ENCODE measurements at places on chromosomes 11 and 22.

DNA sequence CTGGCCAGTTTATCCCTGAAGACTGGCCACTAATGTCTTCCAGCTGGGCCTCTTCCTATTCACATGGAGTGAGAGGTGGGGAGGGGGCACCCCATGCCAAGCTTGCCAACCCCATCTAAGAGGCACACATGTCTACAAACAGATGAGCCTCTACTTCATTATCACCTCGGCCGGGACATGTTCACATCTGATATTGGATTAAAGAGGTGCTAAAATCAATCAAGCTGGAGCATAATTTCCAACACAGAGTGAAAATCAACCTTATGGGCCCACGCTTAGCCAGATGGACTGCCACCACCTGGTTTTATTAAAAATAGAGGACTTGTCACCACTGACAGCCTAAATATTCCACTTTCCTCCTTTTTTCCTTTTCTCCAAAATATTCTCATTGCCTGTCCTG, 162.6 kb upstream of the NARS2 start:
- no peak for DNase-seq

DNA sequence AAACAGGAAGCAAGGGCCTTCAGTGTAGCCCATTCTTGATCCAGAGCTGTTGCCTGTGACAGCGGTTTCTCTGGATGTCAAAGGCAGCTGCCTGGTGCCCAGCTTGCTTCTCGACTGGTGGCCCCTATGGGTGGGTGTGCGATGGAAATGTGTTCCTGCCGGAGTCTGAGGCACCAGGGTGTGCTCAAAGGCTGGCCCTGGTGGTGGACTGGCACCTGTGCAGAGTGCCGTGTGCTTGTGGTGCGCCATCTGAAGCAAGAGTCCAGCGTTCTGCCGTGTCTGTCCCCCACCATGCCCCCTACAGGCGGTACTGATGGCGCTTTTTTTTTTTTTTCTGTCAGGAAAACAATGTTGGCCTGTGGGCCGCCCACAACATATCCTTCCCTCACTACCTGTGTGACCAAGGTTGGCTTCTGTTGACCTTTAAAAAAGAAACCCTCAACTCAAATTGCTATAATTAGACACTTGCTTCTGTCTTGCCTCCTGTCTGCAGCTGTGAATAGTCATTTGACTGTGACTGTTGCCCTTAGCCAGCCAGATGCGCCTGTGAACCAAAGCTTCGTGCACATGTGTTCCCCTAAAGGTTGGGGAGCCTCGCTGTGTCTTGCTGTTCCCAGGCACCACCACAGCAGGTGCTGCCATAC, 4.7 kb upstream of the RANBP1 start:
- no peak for DNase-seq

GRCh38 chr11:350723-351255, 18.5 kb upstream of the B4GALNT4 start:
- no peak for DNase-seq

DNA sequence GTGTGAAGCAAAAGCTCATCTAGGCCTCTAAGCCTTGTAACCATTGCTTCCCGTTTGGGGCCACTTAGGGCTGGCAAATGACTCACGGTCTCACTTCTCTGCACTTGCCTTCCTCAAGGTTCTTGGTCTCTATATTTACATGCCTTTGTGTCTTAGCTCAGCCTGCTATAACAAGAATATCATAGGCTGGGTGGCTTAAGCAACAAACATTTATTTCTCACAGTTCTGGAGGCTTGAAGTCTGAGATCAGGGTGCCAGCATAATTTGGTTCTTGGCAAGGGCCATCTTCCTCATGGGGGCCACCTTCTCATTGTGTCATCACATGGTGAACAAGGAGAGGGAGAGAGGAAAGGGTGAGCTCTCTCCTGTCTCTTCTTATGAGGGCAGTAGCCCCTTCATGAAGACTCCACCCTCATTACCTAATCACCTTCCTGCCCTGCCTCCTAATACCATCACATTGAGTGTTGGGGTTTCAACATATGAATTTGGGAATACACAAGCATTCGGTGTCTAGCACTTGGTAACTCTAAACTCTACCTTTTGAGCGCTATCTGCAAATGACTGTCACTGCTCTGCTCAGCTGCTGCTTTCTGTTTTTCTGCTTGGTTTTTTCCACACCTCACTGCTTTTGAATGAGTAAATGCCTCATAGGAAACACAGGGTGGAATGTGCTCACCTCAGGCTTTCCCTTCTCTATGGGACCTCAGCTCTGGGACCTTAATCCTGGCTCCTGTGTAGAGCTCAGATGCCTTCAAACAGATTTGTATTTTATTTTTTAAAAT, 16.2 kb upstream of the ME3 start:
- DNase-seq, result no peak

DNA sequence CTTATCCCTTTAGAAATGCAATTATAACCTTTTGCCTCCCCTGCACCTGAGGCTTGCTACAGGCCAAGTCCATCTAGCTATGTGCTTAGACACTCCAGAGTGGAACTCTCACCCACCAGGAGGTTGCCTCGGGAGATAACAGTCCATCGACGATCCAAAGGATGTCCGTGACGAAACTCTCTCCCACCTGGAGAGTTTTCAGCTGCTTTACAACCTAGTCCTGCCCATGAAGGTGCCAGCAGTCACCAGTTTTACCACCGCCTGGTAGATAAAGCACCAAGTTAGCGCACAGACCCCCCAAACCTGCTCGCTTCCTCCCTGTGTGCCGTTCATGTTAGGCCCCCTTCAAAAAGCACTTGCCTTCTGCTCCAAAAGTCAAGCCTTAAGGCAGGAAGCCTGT, 53.1 kb upstream of the SHISAL1 start:
- no peak for DNase-seq

- no peak for DNase-seq
Measured at GRCh38 chr11:15622231-15622890, 507.6 kb downstream of the INSC start.

- DNase-seq, result no peak
Measured at GRCh38 chr22:39894554-39895092, 1.1 kb upstream of the ENTHD1 start.

DNA sequence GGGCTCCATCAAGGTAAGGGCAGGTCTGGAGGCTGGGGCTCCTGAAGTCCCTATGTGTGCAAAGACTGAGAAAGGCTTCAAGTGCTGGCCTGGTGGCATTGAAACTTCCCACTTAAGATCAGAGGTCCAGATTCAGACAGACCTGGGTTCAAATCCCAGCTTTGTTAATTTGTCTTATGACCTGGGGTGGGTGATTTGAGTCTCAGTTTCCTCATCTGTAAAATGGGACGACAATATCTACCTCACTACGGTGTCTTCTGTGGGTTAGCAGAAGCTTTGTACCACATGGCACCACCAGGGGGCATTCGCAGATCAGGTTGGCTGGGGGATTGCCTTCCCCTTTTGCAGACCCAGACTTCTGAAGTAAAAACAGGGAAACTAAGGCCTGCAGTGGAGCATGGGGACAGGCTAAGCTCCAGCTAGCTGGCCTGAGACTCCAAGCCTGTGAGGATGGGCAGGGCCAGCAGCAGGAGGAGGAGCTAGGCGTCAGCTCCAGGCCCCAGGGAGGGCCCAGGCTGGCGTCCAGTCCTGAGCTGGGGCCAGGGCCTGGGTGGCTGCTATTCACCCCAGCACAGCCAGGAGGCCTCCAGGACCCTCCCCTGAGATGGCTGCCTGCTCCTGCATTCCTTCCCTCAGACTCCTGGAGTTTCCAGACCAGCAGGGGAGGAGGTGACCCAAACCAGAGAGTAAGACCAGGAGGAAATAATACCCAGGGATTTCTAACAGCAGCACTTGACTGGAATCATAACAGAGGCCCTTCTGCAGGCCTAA, 1.5 kb downstream of the CASTOR1 start:
- DNase-seq, result peak; percentile 82

GRCh38 chr11:13962562-13963168, at the start of gene SPON1:
SPON1 (plus strand) TSS chr11:13962723; CDS start chr11:13962905, 182 bp downstream.
- peak; percentile 20 for DNase-seq

- no peak for DNase-seq
Measured at GRCh38 chr22:39635719-39636118, 65.2 kb downstream of the CACNA1I start.

- no peak for DNase-seq
Measured at GRCh38 chr22:48541401-48542098, 1286.1 kb downstream of the BRD1 start.

DNA sequence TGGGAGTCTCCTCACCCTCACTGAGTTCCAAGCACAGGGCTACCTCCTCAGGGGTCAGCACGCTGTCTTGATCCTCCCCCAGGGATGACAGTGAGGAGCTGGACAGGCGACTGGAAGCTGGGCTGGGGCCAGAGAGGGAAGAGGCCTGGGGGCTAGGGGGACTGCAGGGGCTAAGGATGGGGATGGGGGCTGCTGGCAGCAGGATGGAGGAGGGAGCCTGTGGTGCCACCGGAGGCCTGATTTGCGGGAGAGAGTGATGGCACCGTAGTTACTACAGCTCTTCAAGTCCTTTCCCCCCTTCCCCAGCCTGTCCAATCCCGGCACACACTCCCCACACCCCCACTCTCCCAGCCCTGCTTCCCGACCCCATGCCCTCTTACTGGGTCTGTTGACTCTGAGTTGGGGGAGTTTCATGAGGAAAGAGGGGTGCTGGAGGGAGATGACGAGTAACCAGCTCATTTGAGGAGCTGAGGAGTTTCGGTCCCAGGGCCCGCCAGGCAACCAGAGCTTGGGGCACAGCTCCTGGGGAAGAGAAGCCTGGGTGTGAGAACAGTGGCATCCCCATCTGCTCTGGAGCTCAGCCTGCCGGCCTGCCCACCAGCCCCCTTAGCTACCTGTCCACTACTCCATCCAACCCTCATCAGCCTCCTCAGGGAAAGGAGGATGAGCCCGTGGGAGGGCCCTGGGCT, 10.5 kb downstream of the ROBO4 start:
- DNase-seq, result no peak

DNA sequence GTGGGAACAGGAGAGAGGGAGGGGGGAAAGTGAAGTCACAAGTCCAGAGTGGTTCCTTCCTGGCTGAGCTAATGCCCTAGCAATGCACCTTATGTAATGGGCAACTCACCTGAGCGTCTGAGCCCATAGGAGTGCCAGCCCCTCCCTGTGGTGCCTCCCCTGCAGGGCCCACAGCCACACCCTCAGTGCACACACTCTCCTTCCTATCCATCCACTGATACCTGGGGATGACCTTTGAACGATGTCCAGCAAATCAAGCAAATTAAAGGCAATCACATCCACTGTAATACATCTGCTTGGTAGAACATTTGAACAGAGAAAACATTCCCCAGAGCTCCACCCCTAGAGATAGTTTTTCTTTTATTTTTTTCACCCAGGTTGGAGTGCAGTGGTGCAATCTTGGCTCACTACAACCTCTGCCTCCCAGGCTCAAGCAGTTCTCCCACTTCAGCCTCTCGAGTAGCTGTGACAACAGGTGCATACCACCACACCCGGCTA, 19.6 kb upstream of the MICAL2 start:
- DNase-seq, result no peak

- DNase-seq, result no peak
Measured at GRCh38 chr11:63816732-63817131, 3.5 kb downstream of the SPINDOC start.

DNA sequence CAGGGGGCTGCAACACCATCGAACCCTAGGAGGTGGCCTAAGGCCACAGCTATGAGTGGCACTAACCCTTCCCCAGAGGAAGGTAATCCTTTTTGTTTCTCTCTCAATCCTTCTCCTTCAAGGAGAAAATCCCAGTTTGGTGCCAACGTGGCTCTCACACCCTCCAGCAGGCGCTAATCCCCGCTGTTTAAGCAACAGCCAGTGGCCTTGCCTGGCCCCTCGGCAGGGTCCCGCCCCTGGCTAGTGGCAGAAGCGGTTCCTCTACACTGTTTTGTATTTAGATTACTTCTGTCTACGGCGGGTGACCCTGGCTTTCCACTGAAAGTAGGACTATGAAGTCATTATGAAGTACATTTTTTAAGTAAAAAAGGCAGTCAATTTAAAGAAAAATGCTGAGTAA, 15.5 kb downstream of the GNAZ start:
- no peak for DNase-seq

- no peak for DNase-seq
Measured at GRCh38 chr11:128580612-128581011, 6.7 kb downstream of the ETS1 start.

- DNase-seq, result no peak
Measured at GRCh38 chr11:73162196-73162740, 20.1 kb upstream of the FCHSD2 start.

DNA sequence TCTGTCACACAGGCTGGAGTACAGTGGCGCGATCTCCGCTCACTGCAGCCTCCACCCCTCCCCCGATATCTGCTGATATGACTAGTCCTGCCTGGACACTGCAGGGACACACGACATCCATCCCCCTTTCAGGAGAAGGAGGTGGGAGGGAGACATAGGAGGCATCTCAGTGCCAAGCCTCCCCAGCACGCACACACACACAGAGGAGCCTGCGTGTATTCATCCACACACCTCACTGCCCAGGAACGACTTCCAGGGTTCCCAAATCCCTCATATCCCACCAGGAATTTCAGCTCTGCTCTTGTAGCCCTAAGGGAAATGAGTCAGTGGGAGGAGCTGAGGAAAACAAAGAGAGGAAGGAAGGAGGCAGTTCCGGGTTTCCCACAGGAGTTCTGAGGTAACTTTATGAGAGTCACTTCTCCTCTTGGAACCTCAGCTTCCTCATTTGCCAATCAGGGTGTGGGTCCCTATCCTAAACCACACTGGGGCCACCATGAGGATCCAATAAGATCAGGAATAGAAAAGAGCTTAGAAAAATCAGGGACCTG, 37.2 kb upstream of the ACER3 start:
- DNase-seq, result no peak

GRCh38 chr11:47177229-47177845, 658 bp upstream of the ARFGAP2 start:
- peak; percentile 66 for DNase-seq

DNA sequence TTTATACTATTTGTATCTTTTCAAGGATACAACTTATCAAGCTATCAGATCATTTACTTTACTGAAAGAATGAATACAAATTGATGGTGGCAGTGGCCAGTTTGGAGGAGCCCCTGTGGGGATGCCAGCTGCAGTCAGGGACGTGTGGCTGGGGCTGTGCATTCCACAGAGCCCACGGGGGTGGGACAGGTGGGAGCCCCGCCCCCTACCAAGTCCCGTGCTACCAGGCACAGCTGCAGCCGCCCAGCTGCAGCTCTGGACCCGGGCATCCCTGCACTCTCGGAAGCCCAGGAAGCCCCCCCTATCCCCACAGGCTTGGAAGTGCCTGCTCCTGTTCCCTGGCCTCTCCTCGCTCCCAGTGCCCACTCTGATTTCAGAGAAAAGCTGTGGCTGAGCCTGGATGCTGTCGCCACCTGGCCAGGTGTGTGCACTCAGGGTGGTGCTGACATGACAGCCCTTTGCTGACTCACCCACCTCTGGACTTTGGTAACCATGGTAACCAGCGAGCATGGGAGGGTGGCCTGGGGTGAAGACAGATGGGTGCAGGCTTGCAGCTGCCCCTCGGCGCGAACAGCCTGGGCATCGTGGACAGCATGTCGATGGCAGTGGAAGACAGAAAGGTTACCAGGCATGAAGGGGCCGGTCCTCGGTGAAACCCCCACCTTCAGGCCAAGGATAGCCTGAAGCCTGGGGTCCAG, 138.1 kb downstream of the SBF2 start:
- DNase-seq, result no peak

- DNase-seq, result no peak
Measured at GRCh38 chr11:84384731-84385130, 1098.6 kb upstream of the CCDC90B start.
